ENCODE measurements at places on chromosomes 1 and 21.

- DNase-seq, result no peak
Measured at GRCh38 chr1:61472876-61473275, 252.1 kb downstream of the TM2D1 start.

- DNase-seq, result no peak
Measured at GRCh38 chr1:77018311-77018710, 151.0 kb downstream of the ST6GALNAC5 start.

DNA sequence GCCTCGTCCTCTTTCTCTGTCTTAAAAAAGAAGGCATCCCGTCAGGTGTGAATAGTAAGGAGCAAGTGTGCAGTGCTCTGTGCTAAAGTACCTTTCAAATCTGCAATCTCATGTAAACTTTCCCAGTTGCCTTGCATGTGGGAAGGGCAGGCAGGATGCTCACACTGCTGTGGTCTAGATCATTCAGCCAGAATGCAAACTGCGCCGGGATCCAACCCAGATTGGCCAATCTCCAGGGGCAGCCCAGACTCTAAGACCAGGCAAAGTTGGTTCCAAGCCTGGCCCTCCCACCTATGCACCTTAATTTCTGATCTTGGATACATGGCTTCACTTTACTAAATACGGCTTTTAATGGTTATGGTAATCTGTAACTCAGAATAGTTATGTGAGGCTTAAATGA is 3.2 kb upstream of the MAP1LC3C start:
- no peak for DNase-seq

GRCh38 chr1:197092491-197093023 is 25.5 kb upstream of the F13B start:
- no peak for DNase-seq

GRCh38 chr1:110647254-110647891 is 27.4 kb downstream of the KCNA3 start:
- DNase-seq, result no peak

Measured in stimulated activated CD8-positive, alpha-beta memory T cell treated with anti-CD3 and anti-CD28 coated beads, Interleukin-4, amount 100 ng/mL, for 1 hour (primary cell).